SK-MEL-5 (cell line): ENCODE measurements at places on chromosomes 11 and 22. TPM values are rescaled to one million over a fixed set of nuclear protein-coding genes. Genes with fewer than 3 reads are reported as not detected.

VPREB3 gene
- total RNA-seq: not detected in 2 replicates

TRIM51 gene
- total RNA-seq: 23.7 and 23.9 TPM in 2 replicates

RFPL2 gene
- total RNA-seq: 4.1 and 5.3 TPM in 2 replicates

ST3GAL4 gene
- 198 and 242 TPM in 2 replicates for total RNA-seq

BARX2 gene
- total RNA-seq: not detected in 2 replicates

MYH9 gene
- 69.7 and 99.6 TPM in 2 replicates for total RNA-seq
